ENCODE measurements at places on chromosomes 5 and 9.

- no peak for DNase-seq
Observed at GRCh38 chr5:116395631-116396203, 178.9 kb downstream of the SEMA6A start.

DNA sequence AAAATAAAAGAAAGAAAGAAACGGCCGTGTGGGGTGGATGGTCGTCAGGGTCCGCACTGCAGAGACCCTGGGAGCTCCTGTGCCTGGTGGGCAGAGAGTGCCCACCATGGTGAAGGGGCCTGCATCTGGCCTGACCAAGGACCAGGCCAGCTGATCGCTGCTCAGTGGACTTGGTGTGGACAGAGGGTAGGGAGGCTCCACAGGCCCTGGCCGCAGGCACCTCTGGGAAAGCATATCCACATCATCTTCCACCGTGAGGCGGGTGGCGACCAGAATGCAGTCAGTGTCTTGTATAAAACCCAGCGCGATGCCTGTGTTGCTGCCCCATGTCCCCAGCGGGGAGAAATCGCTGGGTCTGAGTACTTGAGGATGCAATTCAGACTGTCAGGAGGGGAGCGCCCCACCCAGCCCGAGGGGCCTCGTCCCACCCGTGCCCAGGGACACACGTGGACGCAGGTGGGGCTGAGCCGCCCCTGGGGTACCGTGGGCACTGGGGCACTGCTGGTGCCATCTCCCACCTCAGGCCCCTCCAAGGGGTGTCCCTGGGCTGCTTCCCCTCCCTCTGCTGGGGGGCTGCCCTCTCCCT, 27.8 kb upstream of the SLC6A19 start:
- DNase-seq: no peak

- no peak for DNase-seq
Observed at GRCh38 chr5:159106193-159106568, 6.5 kb upstream of the EBF1 start.

DNA sequence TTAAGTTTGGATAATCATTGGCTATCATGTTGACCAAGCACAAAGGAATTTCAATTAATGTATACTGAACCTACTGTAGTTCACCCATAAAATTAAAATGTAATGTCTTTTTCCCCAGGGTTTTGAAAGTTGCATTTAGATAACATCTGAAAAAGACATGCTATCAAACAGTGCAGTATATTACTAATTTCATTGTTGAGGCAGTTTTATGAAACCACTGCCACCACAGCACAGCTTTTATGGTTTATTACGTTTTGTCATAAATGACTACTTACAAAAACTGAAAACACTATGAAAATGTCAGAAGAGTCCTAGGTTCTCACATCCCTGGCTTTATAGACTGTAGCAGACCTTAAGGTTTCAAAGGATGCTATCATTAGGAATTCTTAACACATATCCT, 32.0 kb upstream of the HAPLN1 start:
- no peak for DNase-seq

DNA sequence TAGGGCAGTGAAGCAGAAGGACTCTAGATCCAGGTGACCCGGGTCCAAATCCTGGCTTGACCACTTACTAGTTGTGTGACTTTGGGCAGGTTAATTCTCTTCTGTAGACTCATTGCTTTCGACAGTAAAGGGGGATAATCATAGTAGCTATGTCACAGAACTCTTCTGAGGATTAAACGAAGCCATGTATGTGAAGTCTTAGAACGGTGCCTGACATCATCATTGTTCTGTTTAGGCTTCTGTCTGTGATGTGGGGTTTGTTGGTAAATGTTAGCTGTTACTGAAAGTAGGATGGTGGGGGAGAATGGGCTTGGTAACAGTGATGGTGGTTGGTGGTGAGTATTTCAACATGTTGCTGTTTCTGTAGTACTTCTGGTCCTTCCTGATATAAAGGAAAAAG, 73.7 kb downstream of the MAP1B start:
- no peak for DNase-seq

GRCh38 chr9:136806631-136807201, 1.0 kb upstream of the RABL6 start:
- DNase-seq: no peak

Measured in HS-27A (cell line).